ENCODE measurements at places on chromosomes 6 and 20.

- no peak for DNase-seq
Measured at GRCh38 chr6:170174124-170174770, 116.6 kb downstream of the DLL1 start.

DNA sequence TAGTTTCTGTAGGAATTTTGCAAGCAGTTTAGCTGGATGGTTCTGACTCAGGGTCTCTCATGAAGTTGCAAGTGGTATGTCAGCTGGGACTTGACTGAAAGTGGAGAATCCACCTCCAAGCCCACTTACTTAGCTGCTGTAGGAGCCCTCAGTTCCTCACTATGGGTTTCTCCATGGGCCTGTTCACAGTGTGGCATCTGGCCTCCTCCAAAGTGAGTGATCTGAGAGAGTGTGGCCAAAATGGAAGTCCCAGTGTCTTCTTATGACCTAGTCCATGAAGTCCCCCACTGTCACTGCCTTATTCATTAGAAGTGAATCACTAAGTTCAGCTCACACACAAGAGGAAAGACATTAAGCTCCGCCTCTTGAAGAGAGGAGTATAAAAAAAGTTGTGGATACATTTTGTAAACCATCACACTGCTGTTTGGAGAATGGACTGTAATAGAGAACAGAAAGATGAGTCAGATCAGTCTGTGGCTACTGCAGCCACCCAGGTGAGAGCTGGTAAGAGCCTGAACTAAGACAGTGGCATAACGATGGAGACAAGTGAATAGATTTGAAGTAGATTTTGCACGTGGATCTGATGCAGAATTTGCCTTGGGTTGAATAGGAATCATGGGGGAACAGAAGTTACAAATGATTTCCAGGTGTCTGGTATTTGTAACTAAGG, 4.9 kb upstream of the NELFCD start:
- no peak for DNase-seq

GRCh38 chr6:142372348-142372747, 70.5 kb downstream of the ADGRG6 start:
- DNase-seq: no peak

DNA sequence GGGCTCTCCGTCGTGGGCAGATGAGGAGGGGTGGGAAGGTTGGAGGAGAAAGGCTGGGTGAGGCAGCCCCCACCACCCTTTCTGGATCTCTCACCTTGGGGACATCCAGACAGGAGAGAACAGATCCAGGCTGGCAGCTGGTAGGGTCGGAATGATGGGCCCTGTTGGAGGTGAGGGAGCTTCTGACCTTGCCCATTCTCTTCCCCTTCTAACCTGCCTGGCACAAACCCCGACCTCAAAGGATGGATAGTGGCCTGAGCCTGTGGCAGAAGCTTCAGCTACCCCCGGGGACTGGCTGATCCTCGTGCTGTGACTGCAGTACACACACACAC, 6.0 kb upstream of the NPBWR2 start:
- no peak for DNase-seq

GRCh38 chr20:35877611-35878010, 76.7 kb downstream of the SCAND1 start:
- DNase-seq: no peak

- DNase-seq: no peak
Measured at GRCh38 chr6:136184738-136185137, 65.4 kb downstream of the MTFR2 start.

- DNase-seq: no peak
Measured at GRCh38 chr20:37279820-37280219, 9.6 kb upstream of the MANBAL start.

GRCh38 chr6:39309942-39310531, 4.2 kb downstream of the KCNK17 start:
- peak; percentile 43 for DNase-seq

DNA sequence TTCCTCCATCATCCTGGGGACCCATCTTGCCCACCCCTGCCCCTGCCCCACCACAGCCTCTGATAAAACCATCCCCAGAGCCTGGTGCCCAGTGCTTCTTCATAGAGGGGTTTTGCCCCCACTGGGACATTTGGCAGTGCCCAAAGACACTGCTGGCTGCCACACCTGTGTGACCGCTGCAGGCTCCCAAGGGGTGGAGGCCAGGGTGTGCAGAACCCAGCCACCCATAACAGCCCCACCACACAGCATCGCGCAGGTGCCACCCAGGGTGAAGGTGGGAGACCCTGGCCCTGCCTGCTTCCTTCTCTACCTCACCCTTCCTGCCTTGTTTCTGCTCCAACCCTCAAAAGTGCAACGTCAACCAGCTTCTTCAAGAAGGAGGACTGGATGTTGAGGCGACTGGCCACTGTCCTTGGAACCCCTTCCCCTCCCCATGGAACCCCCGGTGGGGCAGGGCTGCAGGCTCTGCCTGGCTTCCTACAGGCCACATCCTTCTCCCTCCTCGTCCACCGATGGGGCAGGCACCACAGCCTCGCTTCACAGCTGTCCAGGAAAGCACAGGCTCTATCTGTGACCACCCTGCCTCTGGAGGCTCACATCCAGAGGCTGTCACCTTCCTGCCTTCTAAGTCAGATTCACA, 79.2 kb upstream of the MPC1 start:
- DNase-seq: no peak

GRCh38 chr6:169859978-169860703, 108.7 kb downstream of the ERMARD start:
- no peak for DNase-seq

DNA sequence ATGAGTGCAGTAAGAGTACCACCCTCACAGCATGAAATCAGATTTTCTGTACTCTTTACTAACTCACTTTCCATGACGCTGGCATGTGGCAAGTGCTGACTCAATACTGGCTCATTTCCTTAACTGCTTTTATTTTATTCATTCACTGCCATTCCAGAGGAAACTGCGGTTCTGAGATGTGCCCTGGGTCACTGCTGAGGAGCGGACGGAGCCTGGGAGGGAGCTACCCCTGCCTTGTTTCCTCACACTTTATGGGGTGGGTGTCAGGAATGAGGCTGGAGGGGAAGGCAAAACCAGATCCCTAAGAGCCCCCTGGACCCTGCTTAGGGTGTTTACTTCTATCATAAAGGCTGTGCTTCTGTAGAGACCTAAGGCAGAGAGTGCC, 14.4 kb downstream of the NT5E start:
- DNase-seq: no peak

DNA sequence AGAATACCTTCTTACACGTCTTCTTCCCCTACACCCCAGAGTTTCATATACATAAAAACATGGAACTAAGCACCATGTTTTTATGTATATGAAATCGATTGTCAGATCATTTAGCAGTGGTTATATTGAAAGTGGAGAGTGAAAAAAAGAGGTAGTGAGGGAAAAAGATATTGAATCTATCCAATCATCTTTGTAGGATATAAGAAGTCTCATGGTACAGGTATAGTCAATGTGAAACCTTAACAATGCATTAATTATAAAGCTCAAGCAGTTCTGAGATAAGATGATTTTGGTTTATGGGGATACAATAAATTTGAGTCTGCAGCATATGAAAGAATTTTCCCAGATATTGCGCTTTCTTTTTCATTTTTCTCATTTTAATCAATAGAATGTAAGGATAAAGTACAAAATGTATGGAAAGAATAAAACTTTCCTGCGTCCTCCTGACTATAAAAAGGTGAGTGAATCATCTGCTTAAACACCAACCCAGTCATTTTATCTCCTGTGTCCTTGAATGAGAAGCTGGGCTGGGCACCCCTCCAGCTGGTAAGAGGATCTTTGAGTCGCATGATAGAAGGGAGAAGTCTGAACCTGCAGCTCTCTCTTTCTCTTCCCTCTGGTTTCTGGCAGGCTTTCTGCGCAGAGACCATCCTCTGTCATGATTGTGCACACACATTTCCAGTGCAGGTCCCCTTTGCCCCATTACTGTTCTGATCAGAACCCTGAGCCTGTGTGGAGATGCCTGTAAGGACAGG, 28.1 kb upstream of the AKIRIN2 start:
- no peak for DNase-seq

DNA sequence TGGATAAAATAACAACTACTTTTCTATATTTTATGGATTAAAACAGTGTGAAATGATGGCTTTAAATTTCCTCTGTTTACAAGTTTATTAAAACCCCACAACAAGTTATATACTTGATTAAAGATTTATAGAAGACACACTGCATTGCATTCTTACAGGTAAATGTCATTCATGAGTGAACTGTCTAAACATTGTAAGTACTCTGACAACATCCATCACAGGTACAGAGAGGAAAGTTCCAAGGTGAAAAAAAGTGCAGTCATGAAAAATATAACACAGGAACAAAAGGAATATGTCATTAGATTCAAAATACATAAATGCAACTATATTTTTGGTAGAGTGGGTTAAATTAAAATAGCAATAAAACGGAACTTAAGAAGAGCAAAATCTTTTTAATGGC, 156.9 kb downstream of the KHDRBS2 start:
- no peak for DNase-seq

- DNase-seq: no peak
Measured at GRCh38 chr6:142459271-142459670, 157.5 kb downstream of the ADGRG6 start.

- DNase-seq: no peak
Measured at GRCh38 chr6:98971303-98971702, 23.6 kb upstream of the FBXL4 start.

GRCh38 chr20:63522981-63523611, 2.5 kb downstream of the PPDPF start:
- DNase-seq: no peak

GRCh38 chr6:161254464-161255253, 19.2 kb downstream of the AGPAT4 start:
- DNase-seq: no peak

Measured in activated CD4-positive, alpha-beta T cell treated with anti-CD3 and anti-CD28 coated beads, Interleukin-2, amount 50 U/mL, for 4 hours (primary cell).